Uterus (tissue), 4 donors: ENCODE measurements at places on chromosomes 2 and 18.

- DNase-seq, result no peak
Measured at GRCh38 chr2:100250645-100251044, 71.7 kb downstream of the LONRF2 start.

DNA sequence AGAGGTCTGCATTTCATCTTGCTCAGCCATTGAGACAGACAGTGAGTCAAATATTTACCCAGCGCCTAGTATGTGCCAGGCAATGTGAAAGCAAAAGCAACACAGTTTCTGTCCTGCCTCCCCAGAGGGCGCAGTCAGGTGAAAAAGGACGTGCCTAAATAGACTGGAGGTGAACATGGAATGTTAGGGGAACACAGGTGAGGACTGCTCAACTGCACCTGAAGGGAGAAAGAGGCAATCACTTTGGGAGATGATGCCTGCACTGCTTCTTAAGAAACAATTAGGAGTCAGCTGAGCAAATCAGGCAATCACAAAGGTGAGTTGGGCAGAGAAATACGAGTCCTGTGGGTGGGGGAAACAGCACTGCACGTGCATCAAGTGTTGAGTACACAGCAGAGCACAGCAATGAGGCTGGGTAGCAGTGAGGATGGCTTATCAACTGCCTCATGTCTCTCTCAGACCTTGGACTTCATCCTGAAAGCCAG, 218.3 kb upstream of the SMAD7 start:
- DNase-seq, result no peak

DNA sequence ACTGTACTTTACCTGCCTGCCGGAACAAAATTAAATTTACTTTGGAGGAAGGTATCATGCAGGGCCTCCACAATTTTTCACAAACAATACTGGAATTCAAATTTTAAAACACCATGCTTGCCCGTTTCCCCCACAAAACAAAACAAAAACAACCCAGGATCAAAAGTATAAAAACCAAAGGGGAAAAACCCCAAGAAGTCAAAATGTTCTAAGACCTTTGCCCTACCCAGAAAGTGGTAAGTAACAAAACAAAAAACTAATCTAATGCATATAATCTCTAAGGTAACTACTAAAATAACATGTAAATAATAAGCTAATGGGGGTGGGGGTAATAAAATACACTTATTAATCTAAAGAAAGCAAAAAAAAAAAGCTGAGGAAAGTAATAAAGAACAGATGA, 60.5 kb downstream of the CUL3 start:
- no peak for DNase-seq

DNA sequence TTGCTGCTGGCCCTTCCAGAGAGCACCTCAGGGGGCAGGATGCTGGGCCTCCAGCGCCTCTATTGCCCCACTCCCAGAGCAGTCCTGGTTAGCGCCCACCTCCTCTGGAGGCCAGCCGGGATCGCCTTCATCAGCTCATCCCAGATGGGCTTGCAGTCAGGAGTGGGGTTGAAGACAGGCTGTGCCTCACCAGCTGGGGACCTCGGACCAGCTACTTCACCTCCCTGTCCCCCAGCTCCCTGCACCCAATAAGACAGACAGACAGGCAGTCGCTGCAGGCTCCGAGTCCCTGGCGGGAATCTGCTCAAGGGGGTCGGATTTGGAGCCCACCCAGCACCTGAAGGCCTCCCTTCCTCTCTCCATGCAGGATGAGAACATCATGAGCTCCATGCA, 18.9 kb upstream of the FAHD2A start:
- no peak for DNase-seq

DNA sequence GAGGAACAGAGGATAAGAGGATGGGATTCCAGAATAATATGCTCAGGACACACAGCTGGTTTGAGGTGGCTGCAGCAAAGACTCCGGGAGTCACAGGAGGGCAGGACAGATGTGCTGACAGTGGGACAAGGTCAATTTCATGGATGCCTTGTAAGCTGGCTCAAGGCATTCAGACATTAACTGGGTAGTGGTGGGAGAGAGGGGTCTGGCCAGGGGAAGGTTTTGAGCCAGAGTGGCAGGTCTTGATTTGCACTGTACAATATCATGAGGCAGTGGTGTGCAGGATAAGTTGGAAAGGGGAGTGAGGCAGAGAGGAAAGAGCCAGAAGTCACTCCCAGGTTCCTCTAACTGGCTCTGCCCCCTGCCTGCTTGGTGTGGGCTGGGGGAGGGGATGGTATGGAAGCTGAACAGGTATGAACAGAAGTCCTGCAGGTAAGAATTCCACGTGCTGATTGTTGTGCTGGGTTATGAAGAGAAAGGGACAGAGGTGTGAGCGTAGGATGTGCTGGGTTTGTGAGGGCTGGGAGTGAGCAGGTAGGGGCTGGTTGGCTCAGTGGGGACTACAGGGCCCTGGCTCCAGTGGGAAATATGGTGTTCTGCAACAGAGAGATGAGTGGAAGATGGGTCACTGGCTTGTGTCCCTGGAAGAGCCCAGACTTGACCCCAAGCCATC, 141.7 kb upstream of the COPS8 start:
- no peak for DNase-seq

- peak; percentile 97 for DNase-seq
Measured at GRCh38 chr18:23503038-23503962, at the start of gene RMC1. TSS of gene RMC1 (plus strand) at chr18:23503511. CDS start at chr18:23503619, 108 bp downstream.

DNA sequence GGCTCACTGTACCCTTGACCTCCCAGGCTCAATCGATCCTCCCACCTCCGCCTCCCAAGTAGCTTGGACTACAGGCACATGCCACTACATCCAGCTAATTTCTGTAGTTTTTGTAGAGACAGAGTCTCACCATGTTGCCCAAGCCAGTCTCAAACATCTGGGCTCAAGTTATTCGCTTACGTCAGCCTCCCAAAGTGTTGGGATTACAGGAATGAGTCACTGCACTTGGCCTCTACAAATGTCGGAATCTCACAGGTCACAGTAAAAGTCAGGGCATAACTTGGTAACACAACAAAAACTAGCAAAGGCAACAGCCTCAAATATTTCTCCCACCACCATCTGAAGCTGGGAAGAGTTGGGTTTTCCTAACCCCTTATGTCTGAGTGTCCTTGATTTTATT, 25.3 kb downstream of the SCG2 start:
- no peak for DNase-seq

GRCh38 chr18:59265246-59265973, 7.8 kb downstream of the RAX start:
- no peak for DNase-seq

DNA sequence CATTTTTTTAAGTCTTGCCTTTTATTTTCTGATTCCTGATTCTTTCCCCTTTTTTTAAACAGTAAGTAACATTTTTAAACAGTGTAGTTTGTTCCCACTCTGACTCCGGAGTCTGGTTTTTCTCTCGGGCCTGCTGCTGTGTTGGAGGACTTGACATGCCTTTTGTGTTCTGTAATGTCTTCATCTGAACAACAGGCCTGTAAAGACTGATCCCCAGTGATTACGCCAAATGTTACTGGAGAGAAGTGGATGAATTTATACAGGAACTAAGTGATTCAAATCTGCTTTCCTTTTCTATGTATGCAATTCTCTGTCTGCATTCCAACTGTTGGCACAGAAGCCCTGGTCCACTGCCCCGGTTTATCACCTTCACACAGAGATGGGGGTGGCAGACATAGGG, 54.3 kb upstream of the RMDN2 start:
- peak; percentile 58 for DNase-seq

DNA sequence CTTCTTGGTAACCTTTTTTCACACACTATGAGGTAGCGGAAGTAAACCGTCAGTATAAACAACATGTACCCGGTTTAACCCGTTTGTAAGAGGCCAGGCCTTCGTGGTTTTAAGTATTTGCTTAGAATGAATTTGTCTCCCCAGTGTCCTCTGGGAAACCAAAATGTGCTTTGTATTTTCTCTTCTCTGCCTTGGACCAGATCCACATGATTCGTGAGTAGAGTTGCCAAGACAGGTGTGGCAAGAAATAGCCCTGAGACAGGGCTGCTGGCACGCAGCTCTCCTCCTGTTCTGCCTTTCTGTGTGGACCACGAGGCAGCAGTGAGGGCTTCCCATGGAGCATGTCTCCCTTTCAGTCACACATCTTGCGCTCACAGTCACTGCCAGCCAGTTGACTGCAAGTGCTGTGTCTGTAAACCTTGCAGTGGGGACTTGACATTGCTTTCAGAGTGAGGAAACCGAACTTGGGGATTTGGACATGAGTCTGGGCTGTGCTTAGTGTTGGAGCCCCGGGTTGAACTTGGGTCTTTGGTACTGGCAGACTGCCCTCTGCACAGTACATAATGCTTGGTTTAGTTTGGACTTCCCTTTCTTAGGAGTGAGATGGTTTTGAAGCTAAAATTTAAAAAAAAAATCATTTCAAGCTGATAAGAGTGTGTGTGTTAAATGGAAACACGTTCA, 19.1 kb downstream of the BCL2L11 start:
- DNase-seq, result no peak

GRCh38 chr2:60486067-60486466, 67.4 kb downstream of the BCL11A start:
- DNase-seq, result no peak

GRCh38 chr2:24022975-24023575, 13.2 kb downstream of the MFSD2B start:
- no peak for DNase-seq

DNA sequence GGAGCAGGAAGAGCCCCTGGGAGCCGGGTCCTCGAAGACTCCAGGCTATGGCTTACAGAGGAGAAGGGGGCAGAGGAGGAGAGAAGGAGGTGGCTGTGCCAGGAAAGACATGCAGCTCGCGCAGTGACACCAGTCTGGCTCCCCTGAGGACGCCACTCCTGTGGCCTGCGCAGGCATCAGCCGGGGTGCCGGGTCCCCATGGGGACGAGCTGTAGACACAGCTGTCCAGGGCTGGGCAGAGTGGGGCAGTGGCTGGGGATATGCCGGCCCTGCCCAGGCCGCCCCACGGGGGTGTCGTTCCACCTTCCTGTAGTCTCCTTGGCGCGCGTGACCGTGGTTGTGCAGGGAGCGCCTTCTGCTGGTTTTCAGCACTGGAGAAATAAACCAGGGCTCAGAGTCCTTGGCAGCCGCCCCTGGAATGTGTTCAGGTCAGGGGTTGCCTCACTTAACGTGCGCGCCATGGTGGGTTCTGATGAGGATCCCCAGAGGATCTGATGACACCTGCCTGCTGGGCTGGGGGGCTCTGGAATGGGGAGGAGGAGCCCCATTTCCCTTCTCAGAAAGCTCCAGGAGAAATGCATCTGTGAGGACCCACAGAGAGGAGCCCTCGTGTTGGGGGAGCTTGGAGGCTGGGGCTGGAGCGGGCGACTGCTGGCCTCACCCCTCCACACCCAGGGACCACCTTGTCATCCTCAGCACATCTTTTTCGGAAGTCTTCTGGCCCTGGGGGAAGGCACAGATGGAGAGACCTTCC, 26.7 kb downstream of the RAMP1 start:
- peak; percentile 97 for DNase-seq

GRCh38 chr18:57542126-57542525, 44.4 kb downstream of the FECH start:
- no peak for DNase-seq

GRCh38 chr2:73983322-73984202, 1.1 kb upstream of the TET3 start:
- DNase-seq, result peak; percentile 18

- DNase-seq, result peak; percentile 41
Measured at GRCh38 chr18:77366720-77367641, 117.3 kb downstream of the GALR1 start.

DNA sequence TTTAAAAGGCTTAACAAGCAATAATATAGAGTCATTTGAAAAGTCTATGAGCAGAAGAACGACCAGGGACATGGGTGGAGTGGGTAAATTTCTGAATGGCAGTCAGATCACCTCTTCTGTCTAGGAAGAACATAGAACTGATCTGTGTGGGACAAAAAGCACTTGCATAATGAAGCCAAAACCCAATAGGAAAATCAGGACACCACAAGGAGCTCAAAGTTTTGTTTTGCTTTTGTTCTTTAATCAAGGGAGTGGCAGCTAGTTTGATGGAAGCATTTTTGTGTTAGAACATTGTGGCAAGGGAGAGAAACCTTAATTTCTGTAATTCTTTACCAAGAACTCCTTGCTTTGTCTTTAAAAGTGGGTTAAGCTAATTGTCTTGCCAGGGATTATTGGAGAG, 240.2 kb upstream of the TANK start:
- no peak for DNase-seq

- no peak for DNase-seq
Measured at GRCh38 chr2:138430181-138430580, 71.4 kb upstream of the SPOPL start.
